ENCODE measurements at places on chromosomes 3 and 15.

DNA sequence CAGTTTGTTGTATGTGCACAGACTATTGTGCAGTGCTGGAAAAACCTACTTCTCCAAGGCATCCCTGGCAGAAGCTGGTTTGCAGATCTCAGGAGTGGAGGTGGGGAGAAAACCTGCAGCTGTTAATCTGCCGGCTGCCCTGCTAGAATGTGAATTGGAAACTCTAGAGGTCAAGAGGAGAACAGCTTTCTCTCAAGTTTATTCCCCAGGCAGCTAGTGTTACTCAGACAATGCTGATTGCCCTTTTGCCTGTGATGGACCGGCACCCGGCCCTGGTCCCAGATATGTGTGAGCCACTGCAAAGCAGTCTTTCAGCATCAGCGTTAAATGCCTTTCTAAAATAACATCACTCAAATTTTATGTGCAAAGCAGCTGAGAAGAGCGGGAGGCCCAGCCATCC lies 129.7 kb upstream of the TPM1 start:
- DNase-seq = no peak

- peak; percentile 75 for DNase-seq
Observed at GRCh38 chr15:33309602-33310276, 1.0 kb upstream of the RYR3 start.

DNA sequence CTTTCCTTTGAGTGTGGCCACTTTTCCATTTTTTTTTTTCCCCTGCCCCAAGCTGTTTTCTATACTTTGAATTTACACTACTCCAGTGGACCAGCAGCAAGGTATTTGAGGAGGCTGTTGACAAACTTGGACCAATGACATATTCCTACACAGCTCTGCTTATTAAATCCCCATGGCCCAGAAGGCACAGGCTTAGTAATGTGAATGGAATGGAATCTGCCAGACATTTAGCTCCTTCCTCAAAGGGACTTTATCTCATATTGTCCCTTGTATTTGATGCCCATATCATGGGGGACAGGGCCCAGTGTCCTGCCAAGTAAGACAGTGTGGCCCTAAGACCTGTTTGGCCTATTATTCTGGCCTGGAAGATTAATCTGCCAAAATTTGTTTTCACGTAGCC lies 107.5 kb downstream of the CHCHD6 start:
- DNase-seq = no peak

DNA sequence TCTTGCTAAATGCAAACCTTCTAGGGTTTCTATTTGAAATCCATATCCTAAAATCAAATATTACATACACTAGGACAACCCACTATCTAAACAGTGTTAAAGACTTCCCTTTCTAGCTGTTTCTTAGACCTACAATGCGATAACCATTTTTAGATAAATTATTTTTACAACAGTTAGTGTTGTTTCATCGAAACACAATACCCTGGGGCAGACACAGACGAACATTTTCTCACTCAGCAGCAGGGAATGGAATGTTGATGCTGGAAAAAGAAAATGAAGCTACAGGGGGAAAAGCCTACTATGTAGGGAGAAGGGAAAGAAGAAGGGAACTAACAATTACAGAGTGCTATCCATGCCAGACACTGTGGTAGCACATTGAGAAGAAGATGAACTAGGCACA lies 6.0 kb upstream of the HERC1 start:
- DNase-seq = no peak

- DNase-seq = no peak
Observed at GRCh38 chr15:79874242-79874641, 22.6 kb downstream of the MTHFS start.

DNA sequence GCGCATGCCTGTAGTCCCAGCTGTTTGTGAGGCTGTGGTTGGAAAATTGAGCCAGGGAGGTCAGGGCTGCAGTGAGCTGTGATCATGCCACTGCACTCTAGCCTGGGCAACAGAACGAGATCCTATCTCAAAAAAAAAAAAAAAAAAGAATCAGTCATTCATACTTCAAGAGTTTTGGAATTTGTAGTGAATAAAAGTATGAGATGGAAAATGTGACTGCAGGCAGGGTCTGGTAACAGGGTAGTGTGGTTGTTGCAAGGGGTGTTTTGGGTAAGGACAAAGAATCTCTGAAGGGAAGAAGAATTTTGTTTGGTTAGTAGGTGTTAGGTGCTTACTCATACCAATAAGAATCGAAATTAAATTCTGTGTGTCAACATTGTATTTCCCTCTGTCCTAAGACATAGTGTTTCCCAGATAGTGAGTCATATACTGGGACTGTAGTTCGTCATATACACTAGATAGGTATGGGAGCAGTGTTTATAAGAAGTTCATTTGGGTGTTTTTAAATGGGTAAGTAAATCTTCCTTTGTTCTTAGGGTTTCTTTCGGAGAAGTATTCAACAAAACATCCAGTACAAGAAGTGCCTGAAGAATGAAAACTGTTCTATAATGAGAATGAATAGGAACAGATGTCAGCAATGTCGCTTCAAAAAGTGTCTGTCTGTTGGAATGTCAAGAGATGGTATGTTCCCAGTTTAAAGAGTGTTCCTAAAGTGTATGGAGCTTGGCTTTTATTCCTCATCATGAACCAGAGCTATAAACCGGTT lies 14.2 kb downstream of the NR1D2 start:
- DNase-seq = no peak

DNA sequence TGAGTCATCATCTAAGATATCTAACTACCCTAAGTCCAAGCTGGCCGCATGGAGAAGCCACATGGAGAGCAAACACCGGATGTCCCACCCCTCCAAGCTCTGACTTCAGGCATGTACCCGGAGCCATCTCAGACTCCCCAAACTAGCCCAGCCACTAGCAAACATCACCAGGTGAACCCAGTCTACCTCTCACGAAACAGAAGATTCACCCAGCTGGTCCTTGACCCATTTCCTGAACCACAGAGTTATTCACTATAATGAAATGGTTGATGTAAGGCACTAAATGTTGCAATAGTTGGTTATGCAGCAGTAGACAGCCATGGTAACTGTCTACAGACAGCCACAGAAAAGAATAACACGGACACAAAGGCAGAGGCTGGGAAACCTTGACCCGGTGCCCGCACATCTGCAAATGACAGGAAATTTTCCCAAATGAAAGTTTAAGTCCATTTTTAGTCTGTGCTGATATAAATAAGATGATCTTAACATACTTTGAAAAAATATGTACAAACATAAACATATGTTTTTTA lies 265.5 kb upstream of the ATP10A start:
- DNase-seq = no peak

All from eye (tissue), 1 donor.